ENCODE measurements at places on chromosomes 1 and 21. TPM values are rescaled to one million over a fixed set of nuclear protein-coding genes. Genes with fewer than 3 reads are reported as not detected.
A peak's percentile ranks its signal among the peaks of the same experiment; 100 is the strongest.

Gene S100B
- 19.9 TPM for total RNA-seq

Gene SNAP47
- 28.7 TPM for total RNA-seq

Gene A3GALT2
- not detected for total RNA-seq

Gene NUP210L
- not detected for total RNA-seq

Gene SOD1
- 162 TPM for total RNA-seq

Gene AK5
- total RNA-seq: 6.9 TPM

Gene FMO3
- 0.98 TPM for total RNA-seq

GRCh38 chr1:159941141-159941540 is 4.3 kb downstream of the IGSF9 start:
- H3K27me3 ChIP-seq: no peaks in the 10 kb centered on the region
- H3K27ac ChIP-seq: no peak overlapping the region
- H3K4me3 ChIP-seq: no peak overlapping the region
- DNase-seq: no peak
- peaks cover 50% of the 10 kb centered on the region for H3K4me1 ChIP-seq

DNA sequence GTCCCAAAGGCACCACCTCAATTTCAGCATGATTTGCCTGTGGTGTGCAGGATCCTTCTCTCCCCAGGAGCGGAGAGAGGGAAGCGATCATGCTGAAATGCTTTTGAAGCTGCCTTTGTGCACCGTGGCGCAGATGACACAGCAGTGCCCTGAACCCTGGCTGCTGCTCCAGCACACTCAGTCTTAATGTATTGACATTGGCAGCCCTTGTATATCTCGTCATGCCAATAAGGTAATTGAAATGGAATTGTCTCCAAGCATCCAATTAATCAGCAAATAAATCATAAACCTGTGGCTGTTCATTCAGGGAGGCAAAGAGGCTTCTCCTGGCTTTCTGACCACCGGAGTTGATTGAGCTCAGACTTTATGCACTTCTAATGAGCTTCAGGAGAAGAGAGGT is 139.8 kb downstream of the KAZN start:
- no peak overlapping the region for H3K4me3 ChIP-seq
- DNase-seq: no peak
- H3K36me3 ChIP-seq: no peaks in the 10 kb centered on the region
- H3K27me3 ChIP-seq: no peaks in the 10 kb centered on the region

DNA sequence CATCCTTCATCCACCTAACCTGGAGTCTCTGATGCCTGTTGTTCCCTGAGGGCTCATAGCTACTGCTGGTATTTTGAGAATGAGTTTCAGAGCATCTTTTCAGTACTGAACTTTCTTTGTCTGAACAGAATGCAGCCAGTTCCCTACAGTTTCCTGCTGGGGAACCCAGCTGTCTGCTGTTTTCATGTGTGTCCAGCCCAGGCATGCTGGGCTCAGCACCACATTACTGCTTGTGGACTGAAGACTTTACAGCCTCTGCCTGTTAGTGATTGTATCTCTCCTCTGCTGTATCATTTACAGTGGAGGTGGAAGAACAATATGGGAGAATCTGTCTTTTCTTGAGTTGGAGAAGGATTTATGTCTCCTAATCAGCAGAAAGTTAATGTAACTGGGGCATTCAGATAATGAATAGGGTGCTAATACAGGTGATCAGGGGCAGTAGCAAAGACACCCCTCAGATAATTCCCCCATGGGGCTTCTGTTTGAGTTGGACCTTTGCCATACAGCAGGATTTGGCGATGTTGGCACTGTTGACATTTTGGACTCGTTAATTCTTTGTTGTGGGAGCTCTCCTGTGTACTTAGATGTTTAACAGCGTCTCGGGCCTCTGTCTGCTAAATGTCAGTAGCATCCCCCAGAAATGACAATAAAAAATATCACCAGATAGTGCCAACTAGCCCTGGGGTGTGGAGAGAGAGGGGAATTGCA is 207.7 kb downstream of the HHAT start:
- no peak overlapping the region for H3K4me3 ChIP-seq
- H3K27ac ChIP-seq: no peak overlapping the region
- DNase-seq: no peak
- H3K27me3 ChIP-seq: no peaks in the 10 kb centered on the region

GRCh38 chr1:94979656-94980581 is 53.0 kb upstream of the CNN3 start:
- peak overlapping the region; percentile 53 for H3K27ac ChIP-seq
- no peak overlapping the region for H3K4me3 ChIP-seq
- no peaks in the 10 kb centered on the region for H3K36me3 ChIP-seq
- H3K27me3 ChIP-seq: no peaks in the 10 kb centered on the region
- DNase-seq: no peak
- H3K4me1 ChIP-seq: peaks cover 15% of the 10 kb centered on the region

DNA sequence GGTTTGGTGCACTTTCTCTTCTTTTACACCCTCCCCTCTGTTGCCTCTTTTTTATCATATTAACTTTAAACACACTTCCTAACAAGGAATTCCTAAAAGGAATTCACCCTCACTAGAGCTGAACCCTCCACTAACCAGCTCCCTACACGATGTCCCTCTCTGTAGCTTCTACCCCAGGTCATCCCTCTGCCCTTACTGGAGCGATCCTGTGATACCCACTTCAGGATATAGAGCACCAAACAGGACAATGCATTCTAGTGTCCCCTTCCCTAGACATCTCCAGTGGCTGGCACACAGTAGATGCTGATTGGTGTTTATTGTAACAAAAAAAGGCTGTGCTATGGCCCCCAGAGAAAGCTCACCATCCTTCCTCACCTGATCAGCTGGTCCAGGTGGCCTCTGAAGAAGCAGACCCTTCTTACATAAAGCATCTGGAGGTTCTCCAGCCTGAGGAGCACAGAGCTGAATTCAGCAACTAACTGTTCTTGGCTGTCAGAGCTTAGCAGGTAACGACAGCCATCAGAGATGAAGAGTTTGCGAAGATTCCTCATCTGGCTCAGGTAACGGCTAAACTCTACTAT is 1.4 kb downstream of the PRAMEF18 start:
- no peaks in the 10 kb centered on the region for H3K27me3 ChIP-seq
- no peak for DNase-seq
- no peaks in the 10 kb centered on the region for H3K36me3 ChIP-seq
- H3K4me3 ChIP-seq: no peak overlapping the region
- H3K4me1 ChIP-seq: no peaks in the 10 kb centered on the region

DNA sequence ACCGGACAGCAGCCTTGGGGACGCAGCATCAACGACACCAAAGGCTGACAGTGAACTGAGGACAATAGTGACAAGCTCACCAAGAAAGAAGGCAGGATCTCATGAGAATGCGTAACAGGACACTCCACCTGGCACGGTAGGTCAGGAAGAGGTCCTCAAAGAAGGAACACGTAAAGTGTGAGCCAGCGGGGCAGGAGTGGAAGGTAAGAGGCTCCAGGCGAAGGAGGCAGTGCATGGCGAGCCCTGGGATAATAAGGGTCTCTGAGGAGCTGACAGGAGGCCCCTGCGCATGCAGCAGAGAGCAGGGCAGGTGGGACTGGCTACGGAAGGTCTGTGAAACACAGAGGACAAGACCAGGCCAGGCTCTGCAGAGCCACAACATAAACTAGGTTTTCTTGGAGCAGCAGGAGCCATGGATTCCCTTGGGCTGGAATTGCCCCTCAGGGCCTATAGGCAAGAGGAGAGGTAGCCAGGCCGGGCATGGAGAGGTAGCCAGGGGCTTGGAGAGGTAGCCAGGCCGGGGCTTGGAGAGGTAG is 8.2 kb downstream of the LSS start:
- no peak overlapping the region for H3K4me3 ChIP-seq
- no peak for DNase-seq
- peaks cover 32% of the 10 kb centered on the region for H3K36me3 ChIP-seq
- H3K27me3 ChIP-seq: no peaks in the 10 kb centered on the region
- no peak overlapping the region for H3K27ac ChIP-seq

GRCh38 chr21:33078907-33079582 is 9.1 kb downstream of the OLIG1 start:
- no peak overlapping the region for H3K4me3 ChIP-seq
- H3K36me3 ChIP-seq: no peaks in the 10 kb centered on the region
- no peak overlapping the region for H3K27ac ChIP-seq
- H3K4me1 ChIP-seq: peaks cover 9% of the 10 kb centered on the region
- DNase-seq: no peak
- no peaks in the 10 kb centered on the region for H3K27me3 ChIP-seq

DNA sequence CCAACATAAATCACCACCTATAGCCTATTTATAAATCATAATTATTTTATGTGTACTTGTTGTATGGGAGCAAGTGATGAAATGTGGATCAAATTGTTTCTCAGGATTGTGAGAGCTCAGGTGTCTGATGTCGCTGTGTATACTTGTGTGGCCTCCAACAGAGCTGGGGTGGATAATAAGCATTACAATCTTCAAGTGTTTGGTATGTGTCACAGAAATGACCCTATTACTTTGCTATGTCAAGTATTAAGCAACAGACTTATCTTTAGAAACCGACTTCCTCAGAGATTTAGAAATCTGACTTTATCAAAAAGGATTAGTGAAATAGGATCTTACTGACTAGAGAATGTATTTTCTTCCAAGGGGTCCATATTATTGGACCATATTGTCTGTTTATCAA is 280.9 kb downstream of the TPR start:
- peaks cover 3% of the 10 kb centered on the region for H3K36me3 ChIP-seq
- no peak for DNase-seq
- no peaks in the 10 kb centered on the region for H3K4me1 ChIP-seq
- no peak overlapping the region for H3K4me3 ChIP-seq
- H3K27me3 ChIP-seq: no peaks in the 10 kb centered on the region

GRCh38 chr1:97245682-97246081 is 524.1 kb downstream of the PTBP2 start:
- no peaks in the 10 kb centered on the region for H3K27me3 ChIP-seq
- H3K36me3 ChIP-seq: no peaks in the 10 kb centered on the region
- no peaks in the 10 kb centered on the region for H3K4me1 ChIP-seq
- no peak overlapping the region for H3K27ac ChIP-seq
- H3K4me3 ChIP-seq: no peak overlapping the region

GRCh38 chr1:12567288-12567819 is 50.7 kb downstream of the DHRS3 start:
- H3K36me3 ChIP-seq: no peaks in the 10 kb centered on the region
- peaks cover 13% of the 10 kb centered on the region for H3K4me1 ChIP-seq
- H3K4me3 ChIP-seq: no peak overlapping the region
- no peak overlapping the region for H3K27ac ChIP-seq
- no peaks in the 10 kb centered on the region for H3K27me3 ChIP-seq

DNA sequence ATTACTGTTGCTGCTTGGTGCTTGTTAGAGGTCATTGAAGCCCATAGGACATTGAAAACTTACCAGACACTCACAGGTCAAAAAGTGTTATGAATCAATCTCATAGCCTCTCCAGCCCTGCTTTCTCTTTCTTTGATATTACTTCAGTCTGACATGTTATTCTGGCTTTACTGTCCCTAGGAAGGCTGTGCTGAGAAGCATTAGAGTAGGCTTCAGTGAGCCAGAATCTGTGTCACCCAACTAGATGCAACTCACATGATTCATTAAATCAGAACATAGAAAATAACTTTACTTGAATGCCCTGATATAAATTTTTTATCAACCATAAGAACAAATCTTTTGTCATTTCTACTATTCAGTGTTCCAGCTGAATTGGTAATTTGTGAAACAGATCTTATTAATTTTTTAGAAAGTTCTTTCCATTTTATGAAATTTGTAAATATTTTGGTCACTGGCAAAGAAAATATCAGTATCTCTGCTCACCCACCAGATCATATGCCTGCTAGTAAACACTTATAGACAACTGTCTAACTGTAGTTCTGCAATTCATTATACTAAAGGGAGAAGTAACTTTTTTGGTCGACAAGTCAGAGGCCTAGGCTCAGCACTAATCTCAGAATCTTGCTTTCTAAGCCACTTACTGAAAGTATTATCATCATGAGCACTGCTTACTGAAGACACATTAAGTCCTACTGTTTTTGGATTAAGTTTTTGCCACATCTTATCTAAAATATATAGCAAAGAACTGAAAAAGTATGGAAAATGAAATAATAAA is 48.2 kb downstream of the RPAP2 start:
- no peak overlapping the region for H3K4me3 ChIP-seq
- H3K27me3 ChIP-seq: no peaks in the 10 kb centered on the region
- no peaks in the 10 kb centered on the region for H3K4me1 ChIP-seq
- H3K27ac ChIP-seq: no peak overlapping the region
- H3K36me3 ChIP-seq: no peaks in the 10 kb centered on the region

GRCh38 chr1:76444773-76445172 is 370.2 kb downstream of the ST6GALNAC3 start:
- no peak overlapping the region for H3K4me3 ChIP-seq
- H3K4me1 ChIP-seq: no peaks in the 10 kb centered on the region
- no peak overlapping the region for H3K27ac ChIP-seq

DNA sequence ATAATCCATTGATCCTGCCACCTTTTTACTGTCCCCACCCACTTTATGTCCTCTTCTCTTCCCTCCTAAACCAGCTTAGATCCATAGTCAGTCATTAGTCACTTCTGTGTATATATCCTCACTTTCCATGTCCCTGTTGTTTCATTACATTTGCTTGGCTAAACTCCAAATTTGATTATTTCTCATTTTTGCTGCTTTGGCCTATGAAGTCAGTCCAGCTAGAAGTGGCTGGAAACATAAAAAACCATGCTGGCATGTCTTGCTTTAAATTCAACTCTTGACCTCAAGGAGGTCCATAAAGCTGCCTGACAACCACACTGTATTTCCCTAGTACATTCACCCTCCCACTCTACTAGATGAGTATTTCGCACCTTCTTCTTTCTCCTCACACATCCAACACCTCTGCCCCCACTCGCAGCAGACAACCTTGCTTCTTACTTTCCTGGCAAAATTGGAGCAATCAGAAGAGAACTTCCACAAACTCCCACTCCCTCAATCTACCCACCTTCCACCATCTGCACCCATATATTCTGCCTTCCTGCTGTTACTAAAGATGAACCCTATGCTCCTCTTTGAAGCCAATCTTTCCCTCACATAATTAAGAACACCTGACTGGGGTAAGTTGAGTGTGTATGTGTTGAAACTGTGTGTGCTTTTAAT is 72.1 kb downstream of the ZNF648 start:
- no peaks in the 10 kb centered on the region for H3K27me3 ChIP-seq
- no peaks in the 10 kb centered on the region for H3K36me3 ChIP-seq
- H3K27ac ChIP-seq: no peak overlapping the region
- no peak for DNase-seq

DNA sequence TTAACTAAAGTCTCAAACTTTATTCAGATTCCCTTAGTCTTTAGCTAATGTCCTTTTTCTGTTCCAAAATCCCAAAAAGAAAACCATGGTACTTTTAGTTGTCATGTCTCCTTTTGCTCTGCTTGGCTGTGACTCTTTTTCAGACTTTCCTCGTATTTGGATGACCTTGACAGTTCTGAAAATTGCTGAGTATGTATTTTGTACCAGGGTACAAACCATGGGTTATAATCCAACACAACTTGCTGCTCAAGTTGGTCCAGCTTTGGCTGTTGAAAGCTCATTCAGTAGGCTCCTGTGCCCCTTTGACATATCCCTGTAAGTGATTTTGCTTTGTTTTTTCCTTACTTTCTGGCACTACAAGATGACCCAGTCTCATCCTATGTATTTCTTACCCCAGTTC is 51.7 kb downstream of the PALMD start:
- DNase-seq: no peak
- no peaks in the 10 kb centered on the region for H3K36me3 ChIP-seq
- no peaks in the 10 kb centered on the region for H3K4me1 ChIP-seq
- H3K27me3 ChIP-seq: no peaks in the 10 kb centered on the region

GRCh38 chr1:53947172-53947907 is 1.2 kb downstream of the LRRC42 start:
- H3K27me3 ChIP-seq: no peaks in the 10 kb centered on the region
- H3K4me3 ChIP-seq: peak overlapping the region; percentile 70
- H3K4me1 ChIP-seq: peaks cover 47% of the 10 kb centered on the region
- H3K27ac ChIP-seq: peak overlapping the region; percentile 87
- DNase-seq: no peak

- no peaks in the 10 kb centered on the region for H3K36me3 ChIP-seq
- no peaks in the 10 kb centered on the region for H3K27me3 ChIP-seq
- no peak overlapping the region for H3K27ac ChIP-seq
- no peak for DNase-seq
These were observed 21.3 kb upstream of the RUNX1 start for GRCh38 chr21:35070436-35070835.
